Skeletal muscle tissue (tissue), 5 donors: ENCODE measurements at places on chromosomes 2 and 18. TPM values are rescaled to one million over a fixed set of nuclear protein-coding genes. Genes with fewer than 3 reads are reported as not detected.

CD226 gene
- total RNA-seq, result 1.0 TPM

LIMS4 gene
- total RNA-seq, result 1.0 TPM

REG1B gene
- not detected for total RNA-seq

VRK2 gene
- 9.9 TPM for total RNA-seq

SAG gene
- not detected for total RNA-seq

NYAP2 gene
- 0.52 TPM for total RNA-seq

PID1 gene
- total RNA-seq, result 25.1 TPM

NEURL3 gene
- total RNA-seq, result not detected

DTNA gene
- 94.5 TPM for total RNA-seq

SPP2 gene
- not detected for total RNA-seq

SERPINB3 gene
- total RNA-seq, result not detected

C2orf72 gene
- 1.0 TPM for total RNA-seq

ATP6V1C2 gene
- total RNA-seq, result under 0.01 TPM

PDCD1 gene
- total RNA-seq, result not detected

RAB6C gene
- not detected for total RNA-seq

GNLY gene
- total RNA-seq, result not detected

MYO5B gene
- 0.52 TPM for total RNA-seq

CD8B gene
- 1.0 TPM for total RNA-seq

POLR1A gene
- total RNA-seq, result 13.6 TPM

TMEM182 gene
- 152 TPM for total RNA-seq

POTEI gene
- total RNA-seq, result under 0.01 TPM
